Psoas muscle (tissue), 8 donors: ENCODE measurements at places on chromosomes 7 and 10.

- peak; percentile 88 for DNase-seq
These were observed 1.4 kb upstream of the AKR1B15 start for GRCh38 chr7:134547397-134548054.

DNA sequence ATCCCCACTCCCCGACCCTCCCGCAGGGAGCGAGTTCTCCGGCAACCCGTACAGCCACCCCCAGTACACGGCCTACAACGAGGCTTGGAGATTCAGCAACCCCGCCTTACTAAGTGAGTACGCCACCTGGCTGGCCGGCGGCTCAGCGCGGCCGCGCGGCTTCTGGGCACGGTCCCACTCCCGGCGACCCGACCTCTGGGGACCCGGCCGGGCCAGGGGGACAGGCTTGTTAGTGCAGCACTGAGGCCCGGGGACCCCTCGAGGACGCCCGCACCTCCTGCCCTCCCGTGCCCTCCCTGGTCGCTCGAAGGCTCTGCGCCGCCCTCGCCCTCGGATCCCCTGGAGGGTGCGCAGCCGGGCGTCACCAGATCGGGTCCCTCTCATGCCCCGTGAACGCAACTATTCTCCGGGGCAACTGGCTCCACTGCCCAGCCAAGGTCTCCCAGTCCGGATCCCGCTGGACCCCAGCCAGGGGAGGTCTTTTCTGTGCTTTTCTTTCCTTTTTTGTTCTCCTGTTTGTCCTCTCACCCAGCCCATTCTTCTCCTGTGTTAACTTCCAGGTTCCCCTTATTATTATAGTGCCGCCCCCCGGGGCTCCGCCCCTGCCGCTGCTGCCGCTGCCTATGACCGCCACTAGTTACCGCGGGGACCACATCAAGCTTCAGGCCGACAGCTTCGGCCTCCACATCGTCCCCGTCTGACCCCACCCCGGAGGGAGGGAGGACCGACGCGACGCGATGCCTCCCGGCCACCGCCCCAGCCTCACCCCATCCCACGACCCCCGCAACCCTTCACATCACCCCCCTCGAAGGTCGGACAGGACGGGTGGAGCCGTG lies 81.8 kb downstream of the PAX2 start:
- DNase-seq: no peak

DNA sequence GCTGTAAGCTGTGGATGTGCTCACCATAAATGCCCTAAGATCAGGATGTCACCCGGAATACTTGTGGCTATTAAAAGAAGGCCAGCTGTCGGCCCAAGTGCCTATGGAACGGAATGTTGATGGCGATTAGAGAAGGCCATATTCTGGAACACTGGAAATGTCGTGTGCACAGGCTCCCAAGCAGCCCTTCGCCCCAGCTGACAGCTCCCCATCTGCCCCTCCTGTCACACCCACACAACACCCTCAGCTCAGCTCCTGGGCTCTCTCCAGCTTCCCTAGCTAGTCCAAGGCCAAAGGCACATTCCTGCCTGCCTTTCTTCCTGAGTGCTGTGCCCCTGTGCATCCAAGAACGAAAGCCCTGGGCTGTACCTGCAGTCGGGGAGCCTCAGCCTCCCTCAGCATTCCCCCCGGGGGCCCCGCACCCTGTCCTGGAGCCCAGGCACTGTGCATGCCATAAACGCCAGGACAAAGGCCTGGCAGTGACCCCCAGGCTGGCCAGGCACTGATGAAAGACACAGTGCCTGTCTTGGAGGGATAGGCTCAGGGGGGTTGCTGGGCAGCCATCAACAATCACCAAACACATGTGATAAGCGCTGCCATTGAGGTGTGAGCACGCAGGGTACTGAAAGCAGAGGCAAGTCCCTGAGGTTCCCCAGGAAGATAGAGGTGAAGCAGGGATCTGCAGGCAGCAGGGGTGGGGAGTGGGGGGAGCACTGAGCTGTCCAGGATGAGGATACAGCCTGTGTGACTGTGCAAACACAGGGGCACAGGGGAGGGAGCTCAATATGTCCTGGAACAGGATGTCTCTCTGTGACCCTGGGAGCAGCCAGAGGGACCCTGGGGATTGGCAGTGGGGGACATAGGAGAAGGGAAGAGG lies 3.7 kb upstream of the LDB3 start:
- peak; percentile 54 for DNase-seq

DNA sequence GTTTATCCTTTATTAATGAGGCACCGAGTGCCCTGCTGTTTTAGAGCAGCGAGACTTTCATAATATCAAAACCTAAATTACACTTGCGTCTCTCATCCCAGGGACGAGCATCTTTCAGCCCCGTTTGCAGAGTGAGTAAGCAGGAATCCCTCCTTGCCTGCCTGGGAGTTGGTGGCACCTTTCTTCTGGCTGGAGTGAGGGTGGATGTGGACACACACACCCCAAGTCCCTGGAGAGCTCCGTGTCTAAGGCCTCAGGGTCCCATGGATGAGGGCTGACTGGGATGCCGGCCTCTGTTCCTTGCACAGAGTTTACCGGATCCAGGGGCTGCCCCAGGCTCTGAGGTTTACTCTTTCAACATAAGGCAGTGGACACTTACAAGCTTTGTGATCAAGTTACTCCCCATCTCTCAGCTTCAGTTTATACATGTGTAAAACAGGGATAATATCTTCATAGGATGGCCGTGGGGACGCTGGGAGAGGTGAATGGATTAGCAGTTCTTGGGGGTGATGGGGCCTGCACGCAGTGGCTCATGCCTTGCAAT lies 24.5 kb downstream of the POLL start:
- peak; percentile 27 for DNase-seq

DNA sequence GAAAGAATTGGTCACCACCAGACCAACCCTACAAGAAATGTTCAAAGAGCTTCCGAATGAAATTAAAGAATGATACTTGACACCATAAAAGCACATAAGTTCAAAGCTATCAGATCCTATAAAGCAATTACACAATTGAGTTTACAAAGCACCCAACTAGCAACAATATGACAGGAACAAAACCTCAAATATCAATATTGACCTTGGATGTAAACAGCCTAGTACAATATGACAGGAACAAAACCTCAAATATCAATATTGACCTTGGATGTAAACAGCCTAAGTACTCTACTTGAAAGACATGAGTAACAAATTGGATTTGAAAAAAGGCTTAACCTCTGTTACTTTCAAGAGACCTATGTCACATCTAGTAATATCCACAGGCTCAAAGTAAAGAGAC lies 1201.4 kb downstream of the XPNPEP1 start:
- no peak for DNase-seq

- peak; percentile 10 for DNase-seq
These were observed 384 bp upstream of the TMEM229A start for GRCh38 chr7:124033095-124033806.

DNA sequence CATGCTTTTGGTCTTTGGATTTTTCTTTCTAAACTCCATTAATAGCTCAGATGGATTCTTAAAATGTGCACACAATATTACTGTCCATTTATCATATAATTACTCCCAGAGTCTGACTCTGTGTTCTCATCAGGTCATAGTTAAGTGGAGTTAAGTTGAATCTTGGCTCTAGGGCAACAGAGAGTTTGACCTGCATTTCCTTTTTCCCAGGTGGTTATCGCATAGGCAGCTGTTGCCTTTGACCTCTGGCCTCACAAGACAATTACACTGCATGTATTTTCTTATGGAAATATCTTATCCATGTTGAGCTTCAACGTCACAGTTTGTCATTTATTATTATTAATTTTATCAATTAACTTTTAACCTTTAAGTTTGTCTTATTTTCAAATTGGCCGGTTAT lies 237.5 kb upstream of the HGF start:
- DNase-seq: no peak
